Naive thymus-derived CD8-positive, alpha-beta T cell (primary cell): ENCODE measurements at places on chromosomes 6 and 20.
A peak's percentile ranks its signal among the peaks of the same experiment; 100 is the strongest.

DNA sequence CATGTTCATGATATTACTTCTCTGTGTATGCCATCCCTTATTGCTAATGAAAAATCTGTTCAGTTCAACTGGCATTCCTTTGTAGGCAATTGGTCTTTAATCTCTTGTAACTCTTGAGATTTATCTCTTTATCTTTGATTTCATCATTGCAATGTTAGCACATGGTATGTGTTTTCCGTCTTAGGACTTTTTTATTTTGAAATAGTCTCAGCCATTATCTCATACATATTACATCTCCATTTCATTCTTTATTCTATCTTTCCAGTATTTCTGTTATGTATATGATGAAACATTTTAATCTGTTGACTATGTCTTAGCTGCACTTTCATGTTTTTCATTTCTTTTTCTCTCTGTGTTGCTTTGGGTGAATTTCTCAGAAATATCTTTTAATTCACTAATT is 58.1 kb downstream of the VSTM2L start:
- peaks cover 5% of the 10 kb centered on the region for H3K27me3 ChIP-seq
- H3K36me3 ChIP-seq = peaks cover 7% of the 10 kb centered on the region
- no peak overlapping the region for H3K27ac ChIP-seq
- no peak overlapping the region for H3K4me3 ChIP-seq
- DNase-seq = no peak
- H3K4me1 ChIP-seq = no peaks in the 10 kb centered on the region

DNA sequence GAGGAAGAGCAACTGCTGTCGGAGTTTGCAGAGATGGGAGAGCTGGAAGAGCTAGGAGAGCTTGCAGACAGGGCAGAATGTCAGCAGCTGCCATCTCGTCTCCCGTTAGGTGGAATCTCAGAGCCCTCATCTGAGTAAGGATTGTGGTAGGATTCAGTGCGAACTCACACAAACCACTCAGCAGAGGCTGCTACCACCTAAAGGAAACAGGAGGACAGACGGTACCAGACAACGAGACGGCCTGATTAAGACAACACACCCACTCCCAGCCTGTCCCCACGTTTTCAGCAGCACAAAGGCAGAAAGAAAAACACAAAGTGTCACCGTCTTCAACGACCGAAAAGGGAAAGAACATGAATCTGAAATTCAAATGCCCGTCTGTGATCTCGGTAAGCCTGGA is 4.1 kb downstream of the LEMD2 start:
- no peak overlapping the region for H3K27ac ChIP-seq
- DNase-seq = no peak
- peak overlapping the region; percentile 97 for H3K4me3 ChIP-seq
- H3K27me3 ChIP-seq = no peaks in the 10 kb centered on the region
- H3K4me1 ChIP-seq = peaks cover 57% of the 10 kb centered on the region

DNA sequence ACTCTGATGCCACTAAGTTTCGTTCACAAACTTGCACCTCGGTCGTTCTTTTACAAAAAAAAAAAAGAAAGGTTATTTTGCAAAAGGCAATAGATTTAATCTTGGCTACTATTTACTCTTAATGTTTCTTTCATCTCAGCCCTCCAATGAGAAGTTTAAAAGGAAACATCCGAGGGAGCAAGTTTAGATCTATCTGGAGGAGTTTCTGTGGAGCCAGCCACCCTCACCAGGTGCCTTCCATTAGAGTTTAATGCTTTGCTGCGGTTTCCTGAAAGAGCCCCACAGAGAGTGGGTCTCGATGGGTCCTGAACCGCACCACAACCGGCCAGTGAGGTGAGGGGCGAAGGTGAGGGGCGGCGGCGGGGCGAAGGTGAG is 632 bp downstream of the PRKN start:
- H3K4me3 ChIP-seq = peak overlapping the region; percentile 96
- peak overlapping the region; percentile 95 for H3K27ac ChIP-seq
- peaks cover 11% of the 10 kb centered on the region for H3K4me1 ChIP-seq
- DNase-seq = no peak
- no peaks in the 10 kb centered on the region for H3K27me3 ChIP-seq

GRCh38 chr6:151627689-151628444 is 134.1 kb downstream of the CCDC170 start:
- no peak overlapping the region for H3K27ac ChIP-seq
- H3K36me3 ChIP-seq = no peaks in the 10 kb centered on the region
- H3K4me1 ChIP-seq = no peaks in the 10 kb centered on the region
- peaks cover 6% of the 10 kb centered on the region for H3K27me3 ChIP-seq
- DNase-seq = no peak
- H3K4me3 ChIP-seq = no peak overlapping the region

DNA sequence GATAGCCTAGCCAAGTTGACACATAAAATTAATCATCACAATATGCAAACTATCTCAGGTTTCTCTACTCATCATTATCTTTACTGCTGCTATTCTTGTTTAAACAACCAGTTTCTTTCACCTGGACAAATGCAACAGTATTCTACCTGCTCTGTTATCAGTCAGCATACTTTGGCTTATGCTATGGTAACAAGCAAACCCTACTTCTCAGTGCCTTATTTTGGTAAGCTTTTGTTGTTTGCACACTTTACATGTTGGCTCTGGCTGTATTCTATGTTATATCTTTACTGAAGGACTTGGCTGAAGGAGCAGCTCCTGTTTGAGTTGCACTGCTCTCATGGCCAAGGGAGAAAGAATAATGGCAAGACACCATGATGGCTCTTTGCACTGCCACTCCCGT is 463.1 kb downstream of the EPM2A start:
- no peak overlapping the region for H3K4me3 ChIP-seq
- no peaks in the 10 kb centered on the region for H3K36me3 ChIP-seq
- no peaks in the 10 kb centered on the region for H3K4me1 ChIP-seq
- no peak overlapping the region for H3K27ac ChIP-seq

DNA sequence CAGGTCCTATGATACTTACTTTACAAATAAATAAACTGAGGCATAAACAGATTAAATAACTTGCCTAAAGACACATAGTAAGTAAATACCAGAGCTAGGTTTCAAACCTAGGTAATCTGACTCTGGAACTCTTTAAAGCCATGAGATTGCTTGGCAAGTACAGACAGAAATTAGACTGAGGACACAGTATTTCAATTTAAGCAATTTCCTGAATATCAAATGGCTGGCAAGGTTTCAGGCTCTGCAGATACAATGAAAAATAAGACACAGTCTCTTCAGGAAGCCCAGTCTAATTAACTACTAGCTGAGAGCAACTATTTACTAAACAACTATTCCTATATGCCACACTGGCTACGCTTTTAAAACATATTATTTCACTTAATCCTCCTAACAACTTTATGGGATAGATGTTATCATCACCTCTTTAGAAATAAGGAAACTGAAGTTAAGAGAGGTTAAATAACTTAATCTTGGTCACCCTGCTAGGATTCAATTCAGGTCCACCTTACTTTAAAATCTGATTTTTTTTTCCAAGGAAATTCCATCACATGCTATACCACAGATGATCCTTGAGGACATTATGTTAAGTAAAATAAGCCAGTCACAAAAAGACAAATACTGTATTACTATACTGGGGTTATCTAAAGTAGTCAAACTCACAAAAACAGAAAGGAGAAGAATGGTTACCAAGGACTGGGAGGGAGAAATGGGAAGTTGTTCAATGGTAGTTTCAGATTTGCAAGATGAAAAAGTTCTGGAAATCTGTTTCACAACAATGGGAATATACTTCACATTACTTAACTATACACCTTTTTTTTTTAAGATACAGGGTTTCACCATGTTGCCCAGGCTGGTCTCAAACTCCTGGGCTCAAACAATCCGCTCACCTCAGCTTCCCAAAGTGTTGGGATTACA is 4.1 kb downstream of the TRPC4AP start:
- no peaks in the 10 kb centered on the region for H3K36me3 ChIP-seq
- H3K27ac ChIP-seq = no peak overlapping the region
- H3K27me3 ChIP-seq = no peaks in the 10 kb centered on the region
- DNase-seq = no peak
- peak overlapping the region; percentile 8 for H3K4me3 ChIP-seq
- peaks cover 63% of the 10 kb centered on the region for H3K4me1 ChIP-seq

GRCh38 chr20:41308726-41309413 is 8.7 kb downstream of the ZHX3 start:
- no peak overlapping the region for H3K4me3 ChIP-seq
- H3K27ac ChIP-seq = no peak overlapping the region
- H3K4me1 ChIP-seq = peaks cover 7% of the 10 kb centered on the region
- H3K27me3 ChIP-seq = no peaks in the 10 kb centered on the region

- H3K4me1 ChIP-seq = no peaks in the 10 kb centered on the region
- H3K27ac ChIP-seq = no peak overlapping the region
- DNase-seq = no peak
- no peak overlapping the region for H3K4me3 ChIP-seq
- H3K27me3 ChIP-seq = no peaks in the 10 kb centered on the region
Measured at GRCh38 chr6:16546861-16547260, 214.4 kb downstream of the ATXN1 start.

GRCh38 chr6:111642463-111643158 is 36.9 kb upstream of the TRAF3IP2 start:
- peaks cover 5% of the 10 kb centered on the region for H3K4me1 ChIP-seq
- DNase-seq = no peak

DNA sequence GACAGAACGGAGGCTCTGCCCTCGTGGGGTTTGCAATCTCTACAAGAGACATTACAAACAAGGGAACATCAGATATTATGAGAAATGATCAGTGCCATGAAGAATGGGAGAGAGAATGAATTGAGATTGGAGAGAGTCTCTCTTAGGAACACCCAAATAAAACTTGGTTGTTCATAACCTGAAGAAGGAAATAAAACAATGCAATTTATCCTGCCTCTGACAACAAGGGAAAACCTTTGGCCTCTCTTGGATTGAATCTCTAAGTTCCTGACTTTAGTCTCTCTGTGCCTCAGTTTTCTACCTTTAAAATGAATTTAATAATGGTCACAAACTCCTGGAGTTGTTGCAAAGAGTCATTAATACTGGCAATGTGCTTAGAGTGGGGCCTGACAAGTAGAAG is 21.1 kb downstream of the PLEKHG1 start:
- DNase-seq = no peak
- H3K36me3 ChIP-seq = no peaks in the 10 kb centered on the region
- no peak overlapping the region for H3K4me3 ChIP-seq
- H3K27ac ChIP-seq = no peak overlapping the region
- peaks cover 8% of the 10 kb centered on the region for H3K27me3 ChIP-seq
- H3K4me1 ChIP-seq = peaks cover 66% of the 10 kb centered on the region

GRCh38 chr6:170022291-170022722 is 268.6 kb downstream of the DLL1 start:
- H3K36me3 ChIP-seq = no peaks in the 10 kb centered on the region
- H3K4me3 ChIP-seq = peak overlapping the region; percentile 61
- peaks cover 2% of the 10 kb centered on the region for H3K27me3 ChIP-seq
- no peak for DNase-seq
- H3K27ac ChIP-seq = no peak overlapping the region
